HepG2 (cell line): ENCODE measurements at places on chromosomes 1 and 21. TPM values are rescaled to one million over a fixed set of nuclear protein-coding genes. Genes with fewer than 3 reads are reported as not detected.

The AADACL3 gene
- not detected in 2 replicates for total RNA-seq

The CCDC181 gene
- 0.07 TPM in 1 of 2 replicates, not detected in the other for total RNA-seq

The CDCA8 gene
- total RNA-seq, result 38.6 and 48.7 TPM in 2 replicates

GRCh38 chr1:95249916-95250315 lies 15.9 kb downstream of the RWDD3 start:
- H3K27me3 ChIP-seq, result no peaks in the 10 kb centered on the region
- H3K4me1 ChIP-seq, result no peaks in the 10 kb centered on the region
- no peak overlapping the region for H3K27ac ChIP-seq
- H3K36me3 ChIP-seq, result no peaks in the 10 kb centered on the region
- H3K4me3 ChIP-seq, result no peak overlapping the region
- no peak for DNase-seq

DNA sequence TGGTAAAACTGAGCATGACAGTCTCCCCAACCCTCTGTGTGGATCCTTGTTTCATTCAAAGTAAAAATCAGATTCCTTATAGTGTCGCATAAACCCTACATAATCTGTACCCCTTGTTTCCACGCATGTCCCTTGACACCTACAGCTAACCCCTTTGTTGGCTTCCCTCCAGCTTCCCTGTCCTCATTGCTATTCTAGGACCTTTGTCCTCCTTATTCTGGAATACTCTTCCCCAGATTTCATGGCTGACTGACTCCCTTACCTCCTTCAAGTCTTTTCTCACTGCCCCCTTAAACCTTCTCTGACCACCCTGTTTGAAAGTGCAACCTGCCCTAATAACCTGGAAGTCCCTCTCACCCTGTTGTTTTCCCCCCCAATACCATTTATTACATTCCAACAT lies 4.0 kb downstream of the RNF11 start:
- DNase-seq, result no peak
- H3K27me3 ChIP-seq, result peaks cover 3% of the 10 kb centered on the region; the same call in 1 of the 3 replicates
- no peaks in the 10 kb centered on the region for H3K36me3 ChIP-seq
- no peak overlapping the region for H3K27ac ChIP-seq
- H3K4me3 ChIP-seq, result no peak overlapping the region
- peaks cover 48% of the 10 kb centered on the region for H3K4me1 ChIP-seq

- H3K4me3 ChIP-seq, result no peak overlapping the region
- DNase-seq, result no peak
- H3K36me3 ChIP-seq, result peaks cover 3% of the 10 kb centered on the region; the same call in 1 of the 2 replicates
- H3K4me1 ChIP-seq, result no peaks in the 10 kb centered on the region
Measured at GRCh38 chr1:222680080-222680479, 32.2 kb downstream of the AIDA start.

DNA sequence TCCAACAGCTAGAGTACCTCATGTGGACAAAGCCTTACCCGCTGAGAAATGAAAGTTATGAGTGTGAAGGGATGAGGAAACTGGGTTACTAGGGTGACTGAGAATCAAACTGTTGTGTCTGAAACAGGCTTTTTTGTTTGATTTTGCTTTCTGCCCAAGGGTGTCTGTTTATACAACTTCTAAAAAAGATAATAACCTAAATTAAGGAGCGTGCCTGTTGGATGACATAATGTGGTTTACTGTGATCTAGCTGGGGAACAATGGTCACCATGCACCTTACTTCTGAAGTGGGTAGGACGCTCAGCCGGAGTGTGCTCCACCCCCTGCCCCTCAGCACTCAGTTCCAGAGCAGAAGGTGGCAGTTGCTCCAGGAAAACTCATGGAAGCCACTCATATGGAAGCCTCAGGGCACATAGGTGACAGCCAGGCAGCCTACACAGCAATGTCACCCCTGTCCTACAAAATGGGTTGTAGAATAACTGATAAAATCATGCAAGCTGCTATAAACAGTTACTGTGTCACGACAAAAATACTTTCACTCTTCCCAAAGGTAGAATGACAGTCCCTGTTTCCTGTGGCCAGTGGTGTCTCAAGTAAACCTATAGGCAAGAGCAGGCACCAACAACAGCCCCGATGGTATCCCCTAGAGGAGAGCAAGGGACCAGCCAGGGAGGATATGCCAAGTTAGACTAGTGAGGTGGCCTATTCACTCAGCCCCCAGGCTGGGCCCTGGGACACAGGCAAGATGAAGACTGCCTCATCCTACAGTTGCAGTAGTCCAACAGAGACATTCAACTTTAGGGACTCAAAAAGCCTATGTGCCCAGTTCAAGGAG lies 29.3 kb downstream of the SIPA1L2 start:
- DNase-seq, result no peak
- H3K4me3 ChIP-seq, result no peak overlapping the region
- H3K27me3 ChIP-seq, result peaks cover 5% of the 10 kb centered on the region; the same call in 1 of the 3 replicates

GRCh38 chr1:158045639-158046038 lies 52.2 kb downstream of the KIRREL1 start:
- H3K36me3 ChIP-seq, result no peaks in the 10 kb centered on the region
- no peaks in the 10 kb centered on the region for H3K27me3 ChIP-seq
- H3K4me1 ChIP-seq, result no peaks in the 10 kb centered on the region

- H3K4me1 ChIP-seq, result no peaks in the 10 kb centered on the region
- no peak for DNase-seq
- H3K4me3 ChIP-seq, result no peak overlapping the region
- H3K27me3 ChIP-seq, result no peaks in the 10 kb centered on the region
- no peak overlapping the region for H3K27ac ChIP-seq
- no peaks in the 10 kb centered on the region for H3K36me3 ChIP-seq
Measured at GRCh38 chr1:67348586-67349252, 41.0 kb downstream of the IL12RB2 start.

GRCh38 chr1:72636631-72637030 lies 354.3 kb upstream of the NEGR1 start:
- H3K4me1 ChIP-seq, result no peaks in the 10 kb centered on the region
- no peak for DNase-seq
- no peaks in the 10 kb centered on the region for H3K27me3 ChIP-seq
- H3K36me3 ChIP-seq, result no peaks in the 10 kb centered on the region

- no peaks in the 10 kb centered on the region for H3K36me3 ChIP-seq
- H3K27ac ChIP-seq, result no peak overlapping the region
- H3K27me3 ChIP-seq, result no peaks in the 10 kb centered on the region
- H3K4me3 ChIP-seq, result no peak overlapping the region
- no peaks in the 10 kb centered on the region for H3K4me1 ChIP-seq
- peak; percentile 7 for DNase-seq
Measured at GRCh38 chr1:198771563-198772153, 132.8 kb downstream of the PTPRC start.

GRCh38 chr1:151840421-151840820 lies 801 bp upstream of the C2CD4D start:
- H3K27me3 ChIP-seq, result no peaks in the 10 kb centered on the region
- no peak for DNase-seq
- H3K4me3 ChIP-seq, result no peak overlapping the region
- H3K36me3 ChIP-seq, result no peaks in the 10 kb centered on the region
- H3K27ac ChIP-seq, result no peak overlapping the region

DNA sequence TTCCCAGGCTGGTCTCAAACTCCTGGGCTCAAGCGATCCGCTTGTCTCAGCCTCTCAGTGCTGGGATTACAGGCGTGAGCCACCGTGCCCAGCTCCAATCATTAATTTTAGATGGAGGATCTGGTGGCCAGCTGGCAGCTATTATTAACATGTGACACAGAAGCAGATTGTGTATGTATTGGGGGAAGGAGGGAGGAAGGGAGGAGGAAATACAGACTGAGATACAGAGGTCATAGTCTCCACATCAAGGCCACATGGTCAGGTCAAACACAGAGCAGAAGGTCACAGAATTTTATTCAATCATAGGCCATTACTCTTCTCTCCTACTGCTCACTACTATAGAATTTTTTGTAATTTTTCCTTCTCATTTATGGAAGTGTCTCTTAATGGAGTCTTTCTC lies 57.9 kb upstream of the ADORA3 start:
- no peak overlapping the region for H3K4me3 ChIP-seq
- no peaks in the 10 kb centered on the region for H3K36me3 ChIP-seq
- no peak for DNase-seq
- peaks cover 59% of the 10 kb centered on the region for H3K4me1 ChIP-seq
- H3K27me3 ChIP-seq, result no peaks in the 10 kb centered on the region
- no peak overlapping the region for H3K27ac ChIP-seq

GRCh38 chr1:201861448-201861847 lies 27.2 kb upstream of the SHISA4 start:
- H3K36me3 ChIP-seq, result peaks cover 14% of the 10 kb centered on the region
- H3K4me3 ChIP-seq, result no peak overlapping the region
- no peak for DNase-seq

- no peak overlapping the region for H3K4me3 ChIP-seq
- no peaks in the 10 kb centered on the region for H3K4me1 ChIP-seq
- no peak overlapping the region for H3K27ac ChIP-seq
- no peaks in the 10 kb centered on the region for H3K27me3 ChIP-seq
Measured at GRCh38 chr1:179588425-179589024, 3.1 kb upstream of the TDRD5 start.
